Activated CD4-positive, alpha-beta memory T cell treated with anti-CD3 and anti-CD28 coated beads for 36 hours (primary cell): ENCODE measurements at places on chromosomes 1 and 21. TPM values are rescaled to one million over a fixed set of nuclear protein-coding genes. Genes with fewer than 3 reads are reported as not detected.

FCRL5 gene
- total RNA-seq, result not detected

TSPEAR gene
- not detected for total RNA-seq

CCDC27 gene
- total RNA-seq, result not detected

CYP4A11 gene
- not detected for total RNA-seq

ADAM30 gene
- not detected for total RNA-seq

SLC25A34 gene
- total RNA-seq, result 1.5 TPM

PGBD5 gene
- 0.02 TPM for total RNA-seq

TMEM79 gene
- 6.8 TPM for total RNA-seq

ALG14 gene
- total RNA-seq, result 4.4 TPM

AZIN2 gene
- 2.9 TPM for total RNA-seq

ANKRD65 gene
- not detected for total RNA-seq

DMRTA2 gene
- not detected for total RNA-seq

CBR3 gene
- 27.6 TPM for total RNA-seq

CFHR5 gene
- total RNA-seq, result not detected

LEFTY1 gene
- not detected for total RNA-seq

TGFB2 gene
- total RNA-seq, result not detected

OBSCN gene
- total RNA-seq, result 14.9 TPM

PPIAL4G gene
- 0.12 TPM for total RNA-seq

TMPRSS2 gene
- total RNA-seq, result not detected

ANKRD35 gene
- 0.36 TPM for total RNA-seq

FAM167B gene
- 0.69 TPM for total RNA-seq

SHC1 gene
- 46.5 TPM for total RNA-seq

GPR161 gene
- 0.88 TPM for total RNA-seq

AMPD1 gene
- total RNA-seq, result not detected

ADCY10 gene
- total RNA-seq, result not detected

TCHHL1 gene
- not detected for total RNA-seq

DEPDC1 gene
- 24.1 TPM for total RNA-seq

DSCAM gene
- not detected for total RNA-seq

RAVER2 gene
- total RNA-seq, result 2.9 TPM
